ENCODE measurements at places on chromosomes 4 and X. TPM values are rescaled to one million over a fixed set of nuclear protein-coding genes. Genes with fewer than 3 reads are reported as not detected.

PASD1 gene
- total RNA-seq, result not detected

JCHAIN gene
- 2.7 TPM for total RNA-seq

GLRA2 gene
- not detected for total RNA-seq

GRCh38 chr4:36026348-36026880, 217.9 kb downstream of the ARAP2 start:
- no peaks in the 10 kb centered on the region for H3K36me3 ChIP-seq
- no peaks in the 10 kb centered on the region for H3K4me1 ChIP-seq
- DNase-seq, result no peak

GRCh38 chr4:123600987-123601904, 204.7 kb downstream of the SPRY1 start:
- H3K4me1 ChIP-seq, result peaks cover 9% of the 10 kb centered on the region
- no peaks in the 10 kb centered on the region for H3K27me3 ChIP-seq
- DNase-seq, result no peak
- H3K4me3 ChIP-seq, result no peak overlapping the region
- H3K27ac ChIP-seq, result no peak overlapping the region

DNA sequence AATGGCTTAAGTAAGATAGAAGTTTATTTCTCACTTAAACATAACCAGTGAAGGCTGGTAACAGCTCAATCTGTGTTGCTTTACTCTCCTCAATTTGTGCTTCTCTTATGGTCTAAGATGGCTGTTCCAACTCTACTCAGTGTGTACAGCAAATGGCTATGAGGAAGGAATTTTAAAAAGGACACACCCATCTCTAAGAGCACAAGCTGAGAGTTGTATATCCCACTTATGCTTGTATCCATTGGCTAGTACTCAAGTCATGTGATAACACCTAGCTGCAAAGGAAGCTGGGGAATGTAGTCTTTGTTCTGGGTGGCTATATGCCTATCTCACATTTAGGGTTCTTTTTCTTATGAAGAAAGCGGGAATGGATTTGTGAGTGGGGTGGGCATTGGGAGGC, 63.3 kb downstream of the GPAT3 start:
- no peak for DNase-seq
- H3K36me3 ChIP-seq, result peaks cover 54% of the 10 kb centered on the region
- no peak overlapping the region for H3K27ac ChIP-seq
- no peaks in the 10 kb centered on the region for H3K4me1 ChIP-seq

DNA sequence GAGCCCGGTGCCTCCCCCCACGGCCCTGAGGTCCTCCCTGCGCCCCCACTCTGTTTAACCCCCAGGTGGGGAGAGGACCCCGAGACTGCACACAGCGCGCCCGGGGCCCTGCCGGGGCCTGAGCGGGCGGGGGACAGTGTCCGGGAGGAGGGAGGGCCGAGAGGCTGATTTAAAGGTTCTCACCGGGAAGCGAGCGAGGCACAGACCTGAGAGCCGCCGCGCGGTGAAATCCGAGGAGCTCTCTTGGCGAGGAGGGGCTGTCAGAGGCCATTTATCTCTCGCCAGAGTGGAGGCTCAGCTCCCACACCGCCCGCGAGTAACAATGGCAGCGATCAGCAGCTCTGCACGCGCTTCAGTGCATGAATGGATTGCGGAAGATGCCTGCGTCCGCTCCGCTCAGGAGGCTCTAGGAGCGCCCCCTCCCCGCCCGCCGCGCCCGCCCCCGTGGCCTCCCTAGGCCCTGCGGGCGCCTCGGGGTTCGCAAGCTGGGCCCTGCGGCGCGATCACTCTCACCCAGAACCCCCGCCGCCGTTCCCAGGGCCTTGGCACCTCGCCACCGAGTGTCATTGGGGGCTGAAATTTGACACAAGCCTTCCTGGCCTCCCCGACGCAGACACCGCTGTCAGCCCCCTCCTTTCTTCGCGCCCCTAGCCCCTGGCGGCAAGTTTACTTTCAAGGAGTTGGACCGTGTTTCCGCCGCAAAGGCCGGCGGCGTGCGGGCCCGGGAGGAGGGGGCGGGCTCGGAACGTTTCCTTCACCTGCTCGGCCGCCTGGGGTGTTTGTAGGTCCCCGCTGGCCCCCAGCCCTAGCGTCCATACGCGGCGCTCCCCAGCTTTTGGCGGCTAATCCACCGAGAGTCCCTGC, 48.7 kb upstream of the BCOR start:
- peak overlapping the region; percentile 6 for H3K27ac ChIP-seq
- no peaks in the 10 kb centered on the region for H3K27me3 ChIP-seq
- H3K36me3 ChIP-seq, result no peaks in the 10 kb centered on the region
- H3K4me1 ChIP-seq, result peaks cover 59% of the 10 kb centered on the region
- DNase-seq, result no peak

- no peak overlapping the region for H3K4me3 ChIP-seq
- no peak for DNase-seq
- no peak overlapping the region for H3K27ac ChIP-seq
- H3K27me3 ChIP-seq, result no peaks in the 10 kb centered on the region
- no peaks in the 10 kb centered on the region for H3K4me1 ChIP-seq
- H3K36me3 ChIP-seq, result no peaks in the 10 kb centered on the region
Measured at GRCh38 chr4:101417046-101417445, 69.7 kb upstream of the PPP3CA start.
